ENCODE measurements at places on chromosomes 16 and 17.

DNA sequence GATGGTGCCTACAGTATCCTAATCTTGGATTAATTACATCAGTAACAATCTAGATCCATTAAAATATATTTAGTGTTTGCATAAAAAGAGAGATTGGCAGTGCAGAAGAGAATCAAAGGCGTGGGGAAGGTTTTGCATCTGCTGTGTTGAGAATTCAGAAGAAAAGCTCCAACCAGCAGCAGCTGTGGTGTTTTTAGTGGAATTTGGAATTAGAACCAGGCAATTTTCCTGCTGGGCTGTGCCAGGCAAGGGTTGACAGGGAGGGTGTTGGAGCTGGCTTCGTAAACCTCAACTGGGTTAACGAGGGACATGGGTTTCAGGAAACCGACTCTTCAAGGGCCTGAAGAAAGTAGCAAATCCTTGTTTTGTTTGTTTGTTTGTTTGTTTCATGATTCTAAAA, 107.8 kb upstream of the WSCD1 start:
- no peak for DNase-seq

DNA sequence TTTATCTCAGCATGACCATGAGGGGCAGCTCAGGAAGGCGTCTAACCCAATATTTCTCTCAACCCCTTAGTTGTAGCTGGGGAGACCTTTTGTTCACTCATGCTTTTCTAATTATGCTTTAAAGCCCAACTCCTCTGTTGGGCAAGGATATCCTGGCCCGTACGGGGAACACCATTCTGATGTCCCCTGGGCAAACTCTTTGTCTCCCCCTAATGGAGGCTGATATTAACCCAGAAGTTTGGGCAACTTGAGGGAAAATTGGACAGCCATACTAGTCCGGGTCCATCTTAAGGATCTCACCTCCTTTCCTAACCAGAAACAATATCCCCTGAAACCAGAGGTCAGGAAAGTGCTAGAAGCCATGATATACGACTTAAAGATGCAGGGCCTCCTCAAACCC, 143.7 kb upstream of the COX10 start:
- no peak for DNase-seq

DNA sequence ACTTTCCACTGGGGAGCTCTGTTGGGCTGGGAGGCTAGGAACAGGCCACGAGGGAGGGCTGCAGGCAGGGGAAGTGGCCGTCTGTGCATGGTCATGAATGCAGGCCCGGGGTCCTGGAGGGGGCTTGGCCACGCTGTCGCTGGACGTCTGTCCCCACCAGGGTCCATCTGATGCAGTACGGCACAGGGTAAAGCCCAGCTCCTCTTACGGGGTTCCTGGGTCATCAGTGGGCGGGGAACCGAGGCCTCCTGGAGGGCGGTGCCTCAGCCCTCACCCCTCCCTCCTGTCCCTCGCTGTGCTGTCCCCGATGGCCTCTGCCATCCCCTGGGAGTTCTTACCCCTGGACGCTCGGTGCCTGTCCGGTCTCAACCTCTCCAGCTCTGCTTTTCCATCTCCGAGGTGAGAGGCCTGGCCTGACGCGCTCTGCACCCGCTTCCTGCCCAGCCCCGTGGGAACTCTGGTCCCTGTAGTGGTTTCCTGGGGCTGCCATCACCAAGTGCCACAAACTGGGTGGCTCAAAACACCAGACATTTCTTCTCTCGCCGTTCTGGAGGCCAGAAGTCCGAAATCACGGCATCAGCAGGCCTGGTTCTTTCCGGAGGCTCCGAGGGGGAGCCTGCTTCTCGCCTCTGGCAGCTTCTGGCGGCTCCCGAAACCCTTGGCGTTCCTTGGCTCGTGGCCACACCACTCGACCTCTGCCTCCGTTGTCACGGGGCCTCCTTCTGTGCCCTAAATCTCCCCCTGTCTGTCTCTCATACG, 182.8 kb downstream of the SEC14L1 start:
- DNase-seq: no peak

- no peak for DNase-seq
These were observed 1.5 kb downstream of the PPM1E start for GRCh38 chr17:58757162-58757613.

GRCh38 chr17:50045154-50045553, 10.8 kb upstream of the ITGA3 start:
- DNase-seq: no peak

Data from amniotic stem cell (primary cell).